ENCODE measurements at places on chromosomes 12 and 14.

DNA sequence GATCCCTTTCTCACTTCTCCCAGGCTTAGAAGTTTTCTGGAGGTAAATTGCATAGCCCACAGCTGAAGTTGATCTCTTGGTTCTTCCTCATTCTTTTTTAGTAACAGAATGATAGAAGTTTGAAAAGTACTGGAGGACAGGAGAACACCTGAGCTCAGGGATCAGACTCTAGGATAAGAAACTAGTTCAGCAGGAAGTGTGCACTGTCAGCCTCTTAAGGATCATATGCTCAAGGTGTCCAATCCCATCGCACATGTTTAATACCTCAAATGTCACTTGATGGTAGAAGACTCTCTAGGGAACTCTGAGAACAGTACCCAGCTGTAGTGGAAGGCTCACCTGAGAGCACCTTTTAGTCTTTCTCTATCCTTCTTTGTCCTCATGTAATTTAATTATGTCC lies 14.7 kb upstream of the LIMA1 start:
- no peak for DNase-seq

GRCh38 chr12:76848132-76848531 lies 30.7 kb downstream of the CSRP2 start:
- no peak for DNase-seq

DNA sequence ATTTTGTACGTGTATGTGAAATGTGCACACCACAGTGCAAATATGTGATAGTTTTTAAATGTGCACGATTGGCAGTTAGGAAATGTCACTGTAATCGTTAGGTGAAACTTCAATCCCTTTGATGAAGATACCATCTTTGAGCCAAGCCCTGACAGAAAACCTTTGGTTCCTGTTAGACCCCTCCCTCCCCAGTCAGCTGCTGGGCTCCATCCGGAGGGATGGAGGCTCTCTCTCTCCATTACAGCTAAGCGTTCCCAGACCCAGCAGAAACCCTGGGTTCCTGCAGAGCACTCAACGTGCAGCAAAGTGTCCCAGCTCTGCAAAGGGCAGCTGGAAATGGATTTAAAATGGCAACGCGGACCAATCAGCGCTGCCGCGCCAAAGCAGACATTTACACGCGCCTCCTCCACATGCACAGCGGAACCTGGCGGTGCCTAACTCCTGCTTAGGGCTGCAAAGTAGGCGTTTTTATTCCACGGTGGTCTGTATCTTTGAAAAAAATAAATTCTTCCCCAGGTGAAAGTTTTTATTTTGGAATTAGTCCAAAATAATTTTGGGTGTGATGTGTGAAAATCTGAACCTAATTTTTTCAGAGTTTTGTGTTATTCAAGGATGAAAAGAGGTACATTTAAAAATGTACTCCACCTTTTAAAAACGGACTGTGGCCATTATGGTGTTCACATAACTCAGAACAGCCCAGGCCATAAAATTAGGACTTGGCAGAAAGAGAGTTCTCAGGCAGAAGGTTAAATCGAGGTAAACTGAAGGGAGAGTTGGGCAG lies 1.4 kb upstream of the HMGA2 start:
- no peak for DNase-seq

- DNase-seq: no peak
Observed at GRCh38 chr14:22668863-22669262, 24.7 kb upstream of the OR6J1 start.

DNA sequence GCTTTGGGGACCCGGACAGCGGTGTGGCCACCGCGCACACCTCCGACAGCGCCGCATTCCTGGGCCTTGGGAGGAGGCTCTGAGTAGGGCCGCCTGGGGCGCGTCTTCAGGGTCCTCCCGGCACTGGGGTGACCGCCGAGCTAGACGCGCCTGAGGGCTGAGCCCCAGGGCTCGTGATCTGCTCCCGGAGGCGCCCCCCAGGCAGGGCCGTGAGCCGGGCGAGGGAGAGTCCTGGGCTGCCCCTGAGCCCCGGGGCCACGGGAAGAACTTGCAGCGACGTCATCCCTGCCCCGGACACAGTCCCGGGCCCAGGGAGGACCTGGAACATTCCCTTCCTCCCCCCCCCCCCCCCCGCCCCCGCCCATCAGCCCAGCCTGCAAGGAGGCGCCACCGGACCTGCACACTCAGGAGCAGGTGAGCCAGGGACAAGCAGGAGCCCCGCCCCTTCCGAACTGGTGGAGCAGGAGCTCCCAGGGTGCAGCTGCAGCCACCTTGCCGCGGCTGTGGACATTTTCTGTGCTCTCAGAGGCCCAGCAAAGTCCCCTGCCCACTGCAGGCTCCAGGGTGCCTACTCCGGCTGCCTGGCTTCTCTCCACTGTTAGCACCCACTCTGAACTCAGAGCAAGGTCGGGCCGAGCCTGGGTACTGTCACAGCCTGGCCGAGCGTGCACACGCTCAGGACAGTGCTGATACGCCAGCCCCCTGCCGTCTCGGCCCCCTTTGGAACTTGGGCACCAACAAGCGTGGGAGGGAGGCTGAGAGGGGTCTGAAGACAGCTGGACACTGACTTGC lies 50.7 kb downstream of the A2M start:
- no peak for DNase-seq

- DNase-seq: no peak
Observed at GRCh38 chr12:65392491-65392890, 114.0 kb downstream of the MSRB3 start.

- no peak for DNase-seq
Observed at GRCh38 chr12:54689984-54690383, 41.8 kb upstream of the DCD start.

- DNase-seq: no peak
Observed at GRCh38 chr12:9669019-9669326, 540 bp upstream of the CLEC2D start.

- no peak for DNase-seq
Observed at GRCh38 chr12:107662484-107662883, 23.1 kb upstream of the PWP1 start.

DNA sequence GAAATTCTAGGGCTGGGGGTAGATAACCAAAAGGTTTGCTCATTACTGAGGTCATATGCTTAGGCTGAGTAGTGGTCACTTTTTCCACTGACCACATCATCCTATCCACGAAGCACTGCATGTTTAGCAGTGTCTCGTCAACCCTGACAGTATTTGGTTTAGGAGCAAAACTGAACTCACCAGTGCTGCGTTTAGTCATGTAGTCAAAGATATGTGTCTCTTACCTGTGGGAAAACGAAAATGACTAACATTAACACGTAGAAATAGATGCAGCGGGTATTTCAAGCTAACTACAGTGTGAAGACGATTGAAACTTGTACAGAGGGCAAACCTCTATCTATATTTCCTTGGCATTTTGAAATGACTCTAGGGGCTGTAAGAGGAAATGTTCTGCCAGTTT lies 34.6 kb downstream of the MTHFD1 start:
- DNase-seq: no peak

DNA sequence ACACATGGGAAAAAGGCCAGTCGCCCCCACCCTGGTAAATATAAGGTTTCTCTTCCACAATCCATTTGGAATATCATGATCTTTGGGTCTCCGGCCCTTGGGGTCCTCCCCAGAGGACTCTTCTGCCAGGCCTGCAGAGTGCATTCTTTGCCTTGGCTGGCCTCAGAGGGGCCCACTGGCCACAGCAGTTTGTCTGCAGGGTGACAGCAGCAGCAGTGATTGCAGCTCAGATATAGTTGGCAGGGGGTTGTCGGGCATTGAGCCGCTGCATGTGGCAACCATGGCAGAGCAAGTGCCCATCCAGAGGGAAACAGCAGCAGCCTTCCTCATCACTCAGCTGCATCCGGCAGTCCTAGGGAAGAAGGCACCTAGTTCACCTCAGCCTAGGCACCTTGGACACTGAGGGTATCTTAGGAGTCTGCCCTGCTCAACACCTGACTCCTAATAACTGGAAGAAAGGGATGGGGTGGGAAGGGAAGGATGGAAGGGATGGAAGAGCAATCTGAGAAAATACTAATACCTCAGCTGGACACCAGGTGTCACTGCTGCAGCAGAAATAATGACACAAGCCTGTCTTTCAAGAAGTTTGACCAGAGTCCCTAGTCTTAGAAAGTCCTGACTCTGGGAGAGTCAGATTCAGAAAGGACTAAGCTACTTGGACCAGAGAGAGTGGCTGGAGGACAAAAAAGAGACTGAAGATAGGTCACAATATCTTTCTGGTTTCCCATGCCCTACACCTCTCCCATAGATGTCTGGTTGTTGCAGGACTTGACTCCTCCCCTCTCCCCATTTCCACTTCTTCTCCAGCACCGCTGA lies 8.9 kb downstream of the AJUBA start:
- DNase-seq: no peak

- no peak for DNase-seq
Observed at GRCh38 chr12:57687862-57688261, 6.1 kb upstream of the OS9 start.

- DNase-seq: no peak
Observed at GRCh38 chr14:69170839-69171238, 17.9 kb upstream of the DCAF5 start.

DNA sequence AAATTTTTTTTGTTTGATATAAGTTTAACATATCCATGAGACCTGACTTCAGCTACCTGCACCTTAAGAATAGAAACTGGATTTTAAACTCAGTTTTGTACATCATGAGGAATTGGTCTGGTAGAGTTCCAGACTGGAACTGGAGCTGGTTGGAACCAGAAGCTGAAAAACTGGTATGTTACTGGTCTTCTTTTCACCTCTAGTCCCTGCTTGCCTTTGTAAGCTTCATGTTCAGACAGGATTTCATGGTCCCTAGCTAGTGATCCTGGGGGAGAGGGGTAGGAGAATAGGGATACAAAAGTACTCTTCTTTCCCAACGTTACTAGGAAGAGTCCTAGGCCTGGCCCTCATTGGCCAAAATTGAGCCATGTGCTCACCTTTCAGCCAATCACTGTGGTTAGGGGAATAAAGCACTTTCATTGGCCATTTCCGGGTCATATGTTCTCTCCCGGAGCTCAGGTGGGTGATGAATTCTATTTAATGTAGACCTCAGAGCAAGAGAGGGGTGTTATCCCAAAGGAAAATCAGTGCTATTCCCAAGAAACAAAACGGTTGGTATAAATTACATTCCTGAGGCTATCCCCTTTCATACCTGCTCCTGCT lies 36.9 kb upstream of the APPL2 start:
- DNase-seq: no peak

GRCh38 chr12:65672441-65672840 lies 151.8 kb upstream of the HMGA2 start:
- no peak for DNase-seq

- no peak for DNase-seq
Observed at GRCh38 chr14:100429537-100429936, 106.4 kb downstream of the SLC25A47 start.

GRCh38 chr12:132765361-132765760 lies 3.7 kb upstream of the ANKLE2 start:
- DNase-seq: no peak

DNA sequence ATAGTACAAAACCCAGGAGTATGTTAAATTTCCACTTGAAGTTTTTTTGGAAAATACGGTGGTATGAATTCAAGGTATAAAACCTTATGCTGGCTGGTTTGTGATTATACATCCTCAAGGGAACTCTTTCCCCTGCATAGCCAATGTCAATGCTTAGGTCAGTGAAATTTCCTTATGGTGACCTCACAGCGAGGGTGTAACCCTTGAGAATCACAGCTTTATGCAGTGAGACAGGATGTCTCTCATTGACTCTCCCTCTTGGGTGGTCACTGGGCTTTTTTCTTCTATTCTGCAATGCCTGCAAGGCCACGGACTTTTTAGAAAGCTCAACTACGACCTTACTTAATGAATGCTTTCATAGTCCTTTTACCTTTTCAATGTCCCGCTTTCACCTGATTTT lies 64.4 kb downstream of the TMTC1 start:
- no peak for DNase-seq

DNA sequence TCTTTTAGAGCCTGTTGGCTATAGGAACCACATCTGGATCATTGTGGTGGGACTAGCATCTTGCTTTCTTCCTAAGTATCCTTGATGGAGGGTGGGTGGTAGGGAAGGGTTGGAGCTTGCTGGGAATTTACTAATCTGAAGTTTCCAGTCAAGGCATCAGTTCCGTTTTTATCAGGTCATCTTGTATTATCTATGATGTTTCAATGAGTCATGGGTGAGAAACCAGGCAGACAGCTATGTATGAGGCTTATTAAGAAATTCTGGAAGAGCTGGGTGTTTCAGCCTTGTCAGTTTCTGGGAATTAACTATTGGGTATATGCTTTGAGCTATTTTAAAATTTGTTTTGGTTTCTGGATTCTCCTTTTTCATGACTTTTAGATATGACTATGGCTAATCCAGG lies 11.3 kb downstream of the TSFM start:
- DNase-seq: no peak

DNA sequence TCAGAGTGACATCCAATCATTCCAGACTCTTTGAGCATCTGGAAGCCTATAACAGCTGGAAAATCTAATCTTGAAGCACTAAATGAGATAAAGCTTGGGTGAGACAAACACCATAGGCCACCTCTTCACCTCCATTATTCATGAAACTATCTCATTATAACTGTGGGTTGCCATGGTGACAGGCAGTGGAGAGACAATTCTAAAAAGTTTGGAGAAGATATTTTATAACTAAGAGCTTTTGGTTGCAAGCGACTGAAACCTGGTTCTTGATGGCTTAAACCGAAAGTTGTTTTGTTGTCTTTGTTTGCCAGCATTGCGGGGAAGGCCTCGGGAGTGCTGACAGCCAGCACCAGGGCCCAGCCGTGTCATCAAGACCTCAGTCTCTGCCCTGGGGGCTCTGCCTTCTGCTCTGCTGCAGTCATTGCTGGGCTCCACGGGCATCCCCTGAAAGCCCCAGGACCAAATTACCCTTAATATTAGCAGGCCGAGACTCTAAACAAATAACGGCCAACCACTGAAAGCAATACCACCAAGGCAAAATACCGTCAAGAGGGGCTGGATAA lies 353.6 kb upstream of the SFSWAP start:
- DNase-seq: no peak

DNA sequence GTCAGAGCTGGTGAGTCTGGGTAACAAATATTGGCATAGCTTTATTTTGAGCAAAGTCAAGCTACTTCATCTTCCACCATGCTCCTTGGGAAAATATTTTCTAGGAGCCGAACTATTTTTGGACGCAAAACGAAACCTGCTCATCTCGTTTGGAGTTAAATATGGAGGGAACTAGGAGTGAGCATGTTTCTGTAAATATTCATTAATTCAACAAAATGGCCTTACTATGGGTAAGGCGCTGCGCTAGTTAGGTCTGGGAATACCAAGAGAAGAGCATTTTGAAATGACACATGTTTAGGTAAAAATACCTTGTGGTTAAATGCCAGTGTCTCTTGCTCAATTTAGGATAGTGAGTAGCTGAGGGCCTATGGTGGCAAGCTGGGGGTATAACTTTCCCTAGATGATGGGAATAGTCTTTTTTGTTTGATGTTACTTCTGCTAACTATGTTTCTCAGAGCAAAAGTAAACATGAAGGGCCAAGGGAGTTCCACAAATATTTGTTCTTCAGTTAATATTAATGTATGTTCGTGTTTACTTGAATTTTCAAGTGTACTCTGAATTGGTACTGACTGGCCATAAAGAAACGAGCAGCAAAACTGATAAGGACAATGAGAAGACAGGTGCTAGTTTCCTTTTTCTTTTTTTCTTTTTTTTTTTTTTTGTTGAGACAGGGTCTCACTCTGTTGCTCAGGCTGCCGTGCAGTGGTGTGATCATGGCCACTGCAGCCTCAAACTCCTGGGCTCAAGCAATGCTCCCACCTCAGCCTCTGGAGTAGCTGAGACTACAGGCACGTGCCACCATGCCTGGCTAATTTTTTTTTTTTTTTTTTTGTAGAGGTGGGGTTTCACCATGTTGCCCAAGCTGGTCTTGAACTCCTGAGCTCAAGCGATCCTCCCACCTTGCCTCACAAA lies 77.7 kb downstream of the MAP1LC3B2 start:
- no peak for DNase-seq
